GM20000 (cell line): ENCODE measurements at places on chromosomes 12 and 14.

- DNase-seq, result no peak
Measured at GRCh38 chr14:102952276-102952675, 29.8 kb downstream of the AMN start.

DNA sequence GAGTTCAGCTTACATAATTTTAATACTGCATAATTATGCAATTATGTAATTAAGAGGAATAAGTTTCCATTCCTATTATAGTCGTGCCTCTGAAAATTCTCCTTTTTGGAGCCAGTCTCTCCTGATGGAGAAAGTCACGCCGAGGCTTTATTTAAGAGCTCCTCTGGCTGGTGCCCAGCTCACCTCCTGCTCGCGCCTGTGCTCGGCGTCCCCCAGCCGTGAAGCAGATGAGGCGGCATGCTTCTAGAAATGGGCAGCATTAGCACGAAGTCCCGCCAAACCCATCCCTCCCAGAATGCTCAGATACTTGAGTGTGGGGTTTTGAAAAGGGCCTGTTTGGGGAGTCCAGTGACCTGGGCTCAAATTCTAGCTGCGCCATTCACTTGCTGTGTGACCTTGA lies 153.0 kb downstream of the PHETA1 start:
- no peak for DNase-seq

- DNase-seq, result no peak
Measured at GRCh38 chr12:7571257-7571656, 67.7 kb upstream of the CD163 start.

DNA sequence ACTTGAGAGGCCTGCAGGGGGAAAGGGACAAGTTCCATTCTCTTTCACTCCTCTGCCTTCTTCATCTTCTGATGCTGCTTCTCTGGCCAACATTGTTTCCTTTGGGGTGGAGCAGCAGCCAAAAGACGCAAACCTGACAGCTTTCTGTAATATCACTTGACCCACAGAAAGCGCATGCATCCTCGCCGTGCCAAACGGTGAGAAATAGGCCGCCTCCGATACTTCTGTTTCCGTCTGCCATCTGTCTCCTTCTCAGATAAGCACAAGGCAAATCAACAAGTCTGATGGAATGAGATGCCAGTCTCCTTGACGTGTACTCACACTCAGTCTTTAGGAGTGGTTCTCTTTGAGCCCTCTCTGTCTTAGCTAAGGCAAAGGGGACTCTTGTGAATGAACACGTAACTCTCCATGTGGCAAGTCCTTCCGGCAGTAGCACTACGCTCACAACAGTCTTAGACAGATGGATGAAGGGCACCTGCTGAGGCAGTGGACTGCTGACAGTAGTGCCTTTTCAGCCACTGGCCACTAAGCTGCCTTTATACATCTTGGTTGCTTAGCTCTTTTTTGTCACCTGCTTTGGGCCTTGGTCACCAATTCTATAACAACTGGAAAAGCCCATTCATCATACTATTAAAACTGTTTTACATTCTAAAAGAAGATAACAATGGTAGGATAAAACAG lies 214.1 kb downstream of the FBXL14 start:
- no peak for DNase-seq

DNA sequence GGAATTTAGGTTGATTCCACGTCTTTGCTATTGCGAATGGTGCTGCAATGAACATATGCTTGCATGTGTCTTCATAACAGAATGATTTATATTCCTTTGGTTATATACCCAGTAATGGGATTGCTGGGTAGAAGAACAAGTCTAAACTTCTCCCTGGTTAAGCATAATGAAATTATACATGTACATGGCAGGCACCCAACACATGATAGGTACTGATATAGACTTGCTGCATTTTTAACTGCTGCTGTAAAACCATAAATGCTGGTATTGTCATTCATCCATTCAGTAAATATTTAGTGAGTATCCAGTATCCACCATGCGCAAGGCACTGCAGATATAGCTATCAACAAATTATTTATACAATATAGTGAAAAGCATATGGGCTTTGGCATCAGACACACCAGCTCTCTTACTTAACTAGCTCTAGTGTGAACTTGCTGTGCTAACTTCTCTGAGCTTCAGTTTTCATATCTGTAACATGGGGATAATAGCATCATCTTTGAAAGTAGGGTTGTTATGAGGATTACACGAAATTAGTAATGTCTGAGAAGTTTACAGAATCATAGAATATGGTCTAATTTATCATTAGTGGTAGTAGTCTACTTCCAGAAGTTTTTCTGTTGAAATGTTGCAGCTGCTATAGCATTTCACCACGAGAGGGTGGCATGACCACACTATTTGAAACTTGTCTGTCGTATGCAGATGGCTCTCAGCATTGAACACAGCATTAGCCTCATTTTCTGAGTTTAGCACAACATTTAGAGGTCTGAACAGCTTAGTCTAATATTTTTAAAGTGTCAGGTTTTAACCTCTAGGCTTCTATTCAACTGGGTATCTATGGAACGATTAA lies 32.0 kb upstream of the SEL1L start:
- peak; percentile 29 for DNase-seq

GRCh38 chr14:90963343-90963742 lies 97.1 kb downstream of the RPS6KA5 start:
- no peak for DNase-seq

DNA sequence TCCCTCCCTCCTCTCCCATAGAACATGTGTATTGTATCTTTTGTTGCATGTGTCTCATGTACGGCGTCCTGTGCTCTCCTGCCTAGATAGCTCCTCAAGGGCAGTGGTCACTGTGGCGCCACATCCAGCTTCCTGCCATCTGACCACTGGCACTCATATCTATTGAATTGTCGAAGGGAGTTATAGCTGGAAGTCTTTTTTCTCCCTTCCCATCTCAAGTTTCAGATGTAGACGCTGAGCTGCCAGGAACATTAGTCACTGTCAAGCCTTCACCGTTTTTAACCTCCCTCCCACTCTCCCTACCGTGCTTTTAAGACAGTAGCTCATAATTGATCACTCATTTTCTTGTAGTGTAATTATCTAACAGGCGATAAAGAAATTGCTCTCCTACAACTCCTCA lies 33.0 kb downstream of the MTHFD1 start:
- DNase-seq, result no peak

DNA sequence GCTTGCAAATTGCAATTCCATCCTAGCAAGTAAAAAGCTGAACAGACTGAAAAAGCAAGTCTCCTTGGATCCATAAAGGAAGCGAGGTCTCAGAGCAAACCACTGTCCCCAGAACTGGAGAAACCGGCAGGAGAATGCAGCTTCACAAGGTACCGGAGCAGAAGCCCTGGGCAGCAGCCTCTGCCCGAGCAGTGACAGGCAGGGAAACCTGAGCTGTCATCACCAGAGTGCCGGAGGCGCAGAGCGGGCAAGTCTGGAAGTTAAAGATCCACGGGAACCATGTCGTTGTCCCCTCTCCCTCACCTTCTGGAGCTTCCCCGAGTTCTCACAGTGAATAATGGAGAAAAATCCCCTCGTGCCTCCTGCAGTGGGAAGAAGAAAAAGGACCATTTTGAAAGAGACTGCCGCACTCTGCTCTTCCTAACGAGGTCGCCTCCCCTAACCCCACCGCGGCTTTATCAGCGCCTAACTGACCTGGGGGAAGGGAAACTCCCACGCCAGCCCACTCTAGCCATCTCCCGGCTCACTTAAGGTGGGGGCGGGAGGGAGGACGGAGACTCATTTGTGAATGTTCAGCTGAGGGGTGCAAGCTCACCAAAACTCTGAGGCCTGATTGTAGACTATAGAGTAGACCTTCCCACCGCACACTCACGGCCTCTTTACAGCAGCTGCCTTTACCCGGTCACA lies 27.8 kb downstream of the FBXL14 start:
- no peak for DNase-seq

GRCh38 chr12:23775208-23775607 lies 174.3 kb downstream of the SOX5 start:
- no peak for DNase-seq

GRCh38 chr12:20808521-20808920 lies 2.0 kb upstream of the SLCO1B3 start:
- DNase-seq, result no peak

DNA sequence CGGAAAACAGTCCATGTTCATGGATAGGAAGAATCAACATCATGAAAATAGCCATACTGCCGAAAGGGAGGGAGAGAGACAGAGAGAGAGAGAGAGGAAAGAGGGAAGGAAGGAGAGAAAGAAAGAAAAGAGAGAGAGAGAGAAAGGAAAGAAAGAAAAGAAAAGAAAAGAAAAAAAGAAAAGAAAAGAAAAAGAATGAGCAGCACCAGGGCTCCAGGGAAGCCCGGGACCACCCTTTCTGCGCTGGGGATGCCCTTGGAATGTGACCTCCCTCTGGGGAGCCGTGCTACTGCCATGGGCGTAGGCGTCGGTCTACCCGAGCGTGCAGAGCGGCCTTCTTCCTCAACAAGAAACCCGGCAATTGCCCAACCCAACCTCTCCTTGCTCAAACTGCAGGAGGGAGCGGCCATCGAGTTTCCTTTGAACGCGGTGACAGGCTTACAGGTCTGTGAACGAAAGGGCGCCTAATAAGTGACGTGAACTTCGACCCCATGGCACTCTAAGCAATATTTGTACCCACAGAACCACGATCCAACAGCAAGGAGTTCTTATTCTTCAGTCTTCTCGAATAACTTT lies 16.9 kb downstream of the OR6S1 start:
- peak; percentile 32 for DNase-seq

- DNase-seq, result no peak
Measured at GRCh38 chr12:108505129-108505528, 9.9 kb upstream of the FICD start.

GRCh38 chr14:55794655-55795595 lies 214.9 kb downstream of the KTN1 start:
- no peak for DNase-seq

- no peak for DNase-seq
Measured at GRCh38 chr12:120998435-120998834, 17.9 kb downstream of the C12orf43 start.

DNA sequence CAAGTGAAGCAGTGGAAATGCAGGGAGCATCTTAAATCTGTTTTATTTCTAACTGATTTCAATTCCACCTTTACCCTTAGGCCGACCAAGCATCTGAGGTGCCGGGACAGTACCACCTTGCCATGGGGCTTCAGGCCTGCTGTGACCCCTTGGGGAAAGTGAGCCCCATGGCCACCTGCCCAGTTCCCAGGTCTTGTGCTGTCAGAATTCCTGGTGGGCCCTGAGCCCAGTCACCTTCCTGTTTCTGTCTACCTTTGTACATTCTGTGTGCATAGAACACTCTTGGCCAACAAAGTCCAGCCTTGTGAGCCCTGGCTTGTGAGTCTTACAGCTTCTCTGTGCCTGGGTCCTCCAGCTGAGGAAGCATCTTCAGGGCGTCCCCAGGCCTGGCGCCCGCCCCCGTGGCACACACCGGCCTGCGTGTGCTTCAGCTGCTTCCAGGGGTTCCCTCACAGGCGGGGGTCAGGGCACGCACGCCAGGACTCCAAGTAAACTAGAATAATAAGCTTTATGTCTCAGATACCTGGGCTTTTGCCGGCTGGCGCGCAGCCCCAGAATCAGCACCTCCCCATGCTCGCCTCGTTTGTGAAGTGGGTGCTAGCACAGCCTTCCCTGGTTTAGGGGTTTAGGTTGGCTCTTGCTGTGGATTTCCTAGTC lies 10.3 kb downstream of the ZFYVE21 start:
- DNase-seq, result no peak

GRCh38 chr12:109726511-109727038 lies 12.9 kb downstream of the FAM222A start:
- no peak for DNase-seq

- no peak for DNase-seq
Measured at GRCh38 chr14:105099778-105100177, 34.5 kb upstream of the GPR132 start.

DNA sequence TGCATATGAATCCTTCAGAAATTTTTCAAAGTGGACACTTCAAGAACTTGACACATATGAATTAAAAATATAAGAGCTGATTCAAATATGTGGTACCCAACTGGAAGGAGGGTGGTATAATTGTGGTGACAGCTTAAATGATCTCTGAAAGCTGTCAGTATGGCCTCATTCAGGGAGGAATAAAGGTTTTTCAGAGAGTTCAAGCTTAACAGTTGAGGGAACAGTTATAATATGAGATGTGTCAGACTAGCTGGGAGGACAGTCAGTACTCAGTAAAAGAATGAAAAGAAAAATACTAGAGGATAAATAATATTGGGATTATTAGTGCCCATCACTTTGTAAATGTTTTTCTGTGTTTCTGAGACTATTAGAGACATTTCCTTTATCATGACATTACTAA lies 277.5 kb downstream of the RASSF9 start:
- DNase-seq, result no peak
